ENCODE measurements at places on chromosomes 1 and 21.

DNA sequence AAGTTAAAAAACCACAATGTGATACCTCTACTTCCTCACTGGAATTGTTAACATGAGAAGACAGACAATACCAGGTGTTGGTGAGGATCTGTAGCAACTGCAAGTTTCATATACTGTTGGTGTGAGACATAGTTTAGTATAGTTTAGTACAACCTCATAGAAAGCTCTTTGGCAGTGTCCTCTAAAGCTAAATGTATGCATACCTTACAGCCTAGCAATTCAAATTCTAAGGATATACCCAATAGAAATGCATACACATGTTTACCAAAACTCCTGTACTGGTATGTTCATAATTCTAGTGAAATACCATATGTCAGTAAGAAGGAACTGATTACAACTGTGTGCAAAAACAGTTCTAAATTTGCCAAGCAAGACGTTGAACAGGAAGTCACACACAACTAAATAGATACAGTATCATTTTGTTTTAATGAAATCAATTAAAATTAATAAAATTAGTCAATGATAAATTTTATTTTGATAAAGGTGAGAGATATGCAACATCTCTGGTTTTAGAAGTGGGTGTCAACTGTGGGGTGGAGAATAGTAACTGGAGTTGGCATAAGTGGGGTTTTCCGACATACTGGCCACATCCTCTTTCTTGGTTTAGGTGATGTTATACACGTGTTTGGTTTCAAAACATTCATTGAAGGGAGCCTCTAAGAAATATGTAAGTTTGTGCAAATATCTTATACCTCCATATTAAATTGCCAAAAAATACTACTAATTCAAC is 450.7 kb downstream of the PTPRC start:
- DNase-seq = no peak

DNA sequence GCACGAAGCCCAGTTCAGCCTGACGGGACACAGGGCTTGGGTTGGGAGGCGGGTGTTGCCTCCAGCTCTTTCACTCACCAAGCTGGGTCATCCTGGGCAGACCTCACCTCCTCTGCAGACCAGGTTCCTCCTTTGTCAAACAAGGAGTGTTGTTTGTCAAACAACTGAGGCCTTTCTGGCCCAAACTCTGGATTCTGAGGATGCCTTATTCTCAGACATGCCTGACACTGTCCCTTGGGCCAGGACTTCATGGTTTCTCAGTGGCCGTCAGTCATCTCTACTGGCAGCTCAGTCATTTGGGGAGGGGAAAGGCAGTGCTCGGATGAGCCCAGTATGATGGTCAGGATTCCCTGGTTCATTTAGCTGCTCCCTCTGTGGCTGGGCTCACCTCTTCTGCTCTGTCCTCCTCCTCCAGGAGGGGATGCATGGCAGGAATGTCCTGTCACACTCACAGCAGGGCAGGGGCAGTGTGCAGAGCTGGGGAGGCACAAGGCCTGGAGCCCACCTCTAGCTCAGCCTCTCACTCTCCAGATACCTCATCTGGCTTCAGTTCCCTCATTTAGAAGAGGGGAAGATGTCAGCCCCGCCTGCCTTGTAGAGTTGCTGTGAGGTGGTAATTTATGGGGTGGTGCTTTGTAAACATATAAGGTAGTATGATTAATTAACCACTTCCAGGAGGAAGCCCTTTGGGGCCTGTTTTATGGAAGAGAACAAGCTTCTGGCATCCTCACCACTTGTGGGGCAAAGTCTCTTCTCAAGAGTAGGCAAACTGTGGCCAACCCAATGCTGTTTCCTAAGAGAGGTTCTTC is 20.6 kb downstream of the SLC2A1 start:
- DNase-seq = no peak

DNA sequence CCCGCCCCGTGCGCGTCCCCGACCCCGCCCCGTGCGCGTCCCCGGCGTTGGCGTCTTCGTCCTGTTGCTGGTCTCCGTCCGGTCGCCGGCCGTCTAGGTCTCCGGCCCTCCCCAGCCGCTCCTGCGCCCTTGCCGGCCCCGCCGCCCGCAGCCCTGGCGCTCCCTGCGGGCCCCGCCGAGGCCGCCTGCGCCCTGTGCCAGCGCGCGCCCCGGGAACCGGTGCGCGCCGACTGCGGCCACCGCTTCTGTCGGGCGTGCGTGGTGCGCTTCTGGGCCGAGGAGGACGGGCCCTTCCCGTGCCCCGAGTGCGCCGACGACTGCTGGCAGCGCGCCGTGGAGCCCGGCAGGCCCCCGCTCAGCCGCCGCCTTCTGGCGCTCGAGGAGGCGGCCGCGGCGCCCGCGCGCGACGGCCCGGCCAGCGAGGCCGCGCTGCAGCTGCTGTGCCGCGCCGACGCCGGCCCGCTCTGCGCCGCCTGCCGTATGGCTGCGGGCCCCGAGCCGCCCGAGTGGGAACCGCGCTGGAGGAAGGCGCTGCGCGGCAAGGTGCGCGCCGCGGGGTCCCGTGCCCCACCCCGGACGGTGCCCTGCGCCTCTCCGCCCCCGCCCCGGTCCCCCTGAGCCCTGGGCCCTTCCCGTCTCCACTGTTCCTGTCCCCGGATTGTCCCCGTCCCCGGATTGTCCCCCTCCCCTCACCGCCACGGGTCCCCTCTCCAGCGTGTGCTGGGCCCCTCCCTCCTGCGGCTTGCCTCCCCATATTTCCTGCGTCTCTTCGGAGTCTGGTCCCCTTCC is at the start of gene RNF187:
Gene RNF187, plus strand, starts transcription at position 47 of the 789 bp plus-strand sequence.
- DNase-seq = no peak

GRCh38 chr1:42195841-42196240 is 31.3 kb upstream of the GUCA2A start:
- DNase-seq = no peak

DNA sequence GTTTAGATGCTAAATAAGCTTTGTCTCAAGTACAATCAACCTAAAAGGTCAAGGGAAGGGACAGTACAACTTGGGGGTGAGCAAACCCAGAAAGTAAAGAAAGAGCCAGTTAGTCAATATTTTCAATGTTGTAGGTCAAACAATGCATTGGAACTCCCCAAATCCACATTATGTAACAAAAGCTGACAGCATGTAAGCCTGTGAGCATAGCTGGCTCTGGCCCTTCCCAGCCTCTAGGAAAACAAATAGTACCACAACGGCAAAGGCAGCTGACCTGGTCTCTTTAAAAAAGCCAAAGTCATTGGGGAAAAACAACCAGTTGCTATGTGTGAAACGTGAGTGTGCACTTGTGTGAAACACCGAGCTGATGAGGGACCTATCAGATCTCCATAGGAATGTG is 3.4 kb downstream of the CBR1 start:
- DNase-seq = no peak

GRCh38 chr1:3461934-3462275 is 7.4 kb downstream of the ARHGEF16 start:
- DNase-seq = no peak

GRCh38 chr1:97936976-97937375 is 16.1 kb upstream of the DPYD start:
- DNase-seq = peak; percentile 86

DNA sequence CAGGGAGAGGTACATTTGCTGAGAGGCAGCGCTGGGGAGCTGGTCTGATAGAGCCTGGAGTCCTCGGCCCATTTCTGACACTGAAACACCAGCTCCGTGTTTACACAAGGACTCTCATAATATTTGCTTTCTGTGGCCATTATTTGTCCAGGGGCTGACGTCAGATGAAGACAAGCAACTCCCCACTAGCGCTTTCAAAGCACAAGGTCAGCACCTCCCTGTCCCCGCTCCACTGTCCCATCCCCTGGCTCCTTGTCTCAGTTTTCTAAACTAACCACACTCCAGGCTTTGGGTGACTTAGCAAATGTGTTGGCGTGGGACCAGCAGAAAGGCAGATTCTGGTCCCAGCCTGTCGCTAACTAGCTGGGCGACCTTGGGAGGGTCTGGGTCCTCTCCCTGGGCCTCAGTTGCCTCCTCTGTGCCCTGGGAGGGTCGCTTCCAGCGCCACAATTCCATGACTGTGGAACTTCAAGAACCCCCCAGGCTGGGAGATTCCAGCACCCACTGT is 37.4 kb upstream of the ZBTB40 start:
- no peak for DNase-seq

DNA sequence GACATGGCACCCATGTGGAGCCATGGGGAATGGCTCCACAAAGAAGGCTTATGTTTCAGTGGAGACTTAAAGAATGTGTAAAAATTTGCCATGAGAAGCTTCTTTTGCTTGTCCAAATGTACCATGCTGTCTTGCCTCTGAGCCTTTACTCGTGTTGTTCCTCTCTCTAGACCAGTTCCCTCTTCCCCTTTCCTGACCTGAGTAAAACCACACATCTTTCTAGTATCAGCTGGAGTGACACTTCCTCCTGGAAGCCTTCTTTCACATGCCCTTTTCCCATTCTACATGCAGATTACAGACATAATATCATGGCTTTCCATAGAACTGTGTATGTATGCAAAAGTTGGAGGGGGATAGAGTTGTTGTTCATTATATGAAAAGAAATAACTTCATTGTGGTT is 13.6 kb upstream of the GPX7 start:
- DNase-seq = no peak

DNA sequence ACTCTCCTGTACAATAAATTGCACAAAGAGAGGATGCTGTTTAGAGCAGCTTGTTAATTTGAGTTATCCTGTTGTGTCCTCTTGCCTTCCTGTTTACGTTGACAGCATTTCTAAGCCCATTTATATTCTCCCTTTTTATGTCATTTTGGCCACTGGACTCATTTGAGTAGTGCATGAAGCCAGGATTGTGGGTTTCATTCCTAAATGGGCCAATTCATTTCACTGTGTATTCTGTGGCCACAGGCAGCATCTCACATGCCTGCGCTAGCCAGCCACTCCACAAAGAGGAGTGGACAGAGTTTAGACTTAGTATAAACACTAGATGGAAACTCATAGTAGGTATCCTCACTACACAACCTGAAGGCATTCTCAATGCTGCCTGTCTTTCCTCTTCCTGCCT is 73.4 kb downstream of the DTL start:
- no peak for DNase-seq

GRCh38 chr1:156126043-156126629 is 11.6 kb downstream of the LMNA start:
- DNase-seq = no peak

GRCh38 chr1:46529031-46529630 is 22.3 kb downstream of the KNCN start:
- DNase-seq = no peak

GRCh38 chr1:32894019-32894600 is 7.1 kb downstream of the TMEM54 start:
- DNase-seq = no peak

DNA sequence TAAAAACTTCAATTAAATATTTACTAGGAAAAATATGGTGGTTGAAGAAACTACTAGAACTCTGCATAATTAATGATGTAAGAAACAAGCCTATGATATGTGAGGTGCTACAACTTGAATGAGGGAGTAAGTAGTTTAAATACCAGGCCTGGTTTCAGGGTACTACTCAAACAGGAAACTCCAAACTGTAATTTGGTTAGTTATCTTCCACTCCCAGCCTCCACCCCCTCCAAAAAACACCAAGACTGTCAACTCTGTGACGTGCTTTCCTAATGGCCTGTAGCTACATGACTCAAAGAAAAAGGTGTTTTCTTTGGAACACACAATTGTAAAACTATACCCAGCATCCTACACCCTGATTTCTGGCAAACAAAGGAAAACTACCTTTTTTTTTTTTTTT is 55.9 kb upstream of the RCC1 start:
- no peak for DNase-seq

DNA sequence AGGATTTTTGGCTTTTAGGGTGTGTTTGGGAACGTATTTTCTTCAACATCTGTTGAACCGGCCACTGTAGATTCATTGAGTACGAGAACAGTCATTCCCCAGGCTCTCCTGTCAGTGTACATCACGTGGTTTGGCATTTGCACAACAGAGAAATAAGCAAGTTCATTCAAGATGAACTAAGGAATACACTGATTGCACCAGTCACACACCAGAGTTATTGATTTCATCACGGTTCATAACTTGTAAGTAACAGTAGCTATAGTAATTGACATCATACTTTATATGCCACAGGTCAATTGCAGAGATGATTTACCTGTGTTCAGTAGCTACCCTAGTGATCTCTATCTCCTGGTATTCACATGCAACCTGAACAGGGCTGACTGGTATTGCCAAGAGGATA is 90.7 kb upstream of the ETS2 start:
- no peak for DNase-seq

- DNase-seq = no peak
Observed at GRCh38 chr1:229384822-229385221, 42.0 kb upstream of the CCSAP start.

GRCh38 chr1:111625276-111625675 is 5.7 kb downstream of the RAP1A start:
- no peak for DNase-seq

GRCh38 chr1:9112961-9113880 is 15.7 kb downstream of the GPR157 start:
- no peak for DNase-seq

DNA sequence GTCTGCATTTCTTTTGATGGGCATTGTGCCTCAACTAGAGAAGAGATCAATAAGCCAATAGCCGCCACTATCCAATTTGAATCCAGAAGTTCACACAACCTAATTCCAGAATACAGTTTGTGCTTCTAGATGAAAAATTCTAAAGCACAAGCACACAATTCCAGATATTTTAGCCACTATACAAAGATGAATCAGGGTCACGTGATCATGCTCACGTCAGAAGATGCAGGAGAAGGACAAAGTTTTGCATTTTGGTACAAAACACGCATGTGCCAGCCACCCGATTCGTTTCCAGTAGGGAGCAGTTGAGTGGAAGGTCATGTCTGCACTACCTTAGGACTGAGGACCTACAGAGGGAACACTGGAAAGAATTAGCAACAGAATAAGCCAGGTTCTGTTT is 3.6 kb downstream of the KCNJ15 start:
- no peak for DNase-seq

- no peak for DNase-seq
Observed at GRCh38 chr1:172711558-172711957, 52.7 kb downstream of the FASLG start.

- DNase-seq = no peak
Observed at GRCh38 chr1:150464422-150464826, 22.8 kb upstream of the TARS2 start.
